Hepatic stellate cell (primary cell): ENCODE measurements at places on chromosomes 3 and 15.
A peak's percentile ranks its signal among the peaks of the same experiment; 100 is the strongest.

DNA sequence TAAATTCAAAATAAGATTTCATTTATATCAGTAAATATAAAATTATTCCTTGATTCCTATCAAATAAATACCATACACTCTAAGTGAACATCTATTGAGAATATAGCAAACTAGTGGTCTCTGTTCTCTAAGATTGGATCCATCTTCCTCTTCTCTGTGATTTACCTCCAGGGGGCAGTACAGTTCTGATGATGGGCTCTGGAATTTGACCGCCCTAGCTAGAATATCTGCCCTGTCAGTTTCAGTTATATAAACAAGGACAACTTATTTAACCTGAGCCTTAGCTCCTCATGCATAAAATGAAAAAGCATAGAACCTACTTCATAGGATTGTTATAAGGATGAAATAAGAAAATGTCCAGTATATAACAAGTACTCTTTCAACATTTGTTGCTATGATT is 171.1 kb upstream of the CCDC54 start:
- DNase-seq, result no peak

DNA sequence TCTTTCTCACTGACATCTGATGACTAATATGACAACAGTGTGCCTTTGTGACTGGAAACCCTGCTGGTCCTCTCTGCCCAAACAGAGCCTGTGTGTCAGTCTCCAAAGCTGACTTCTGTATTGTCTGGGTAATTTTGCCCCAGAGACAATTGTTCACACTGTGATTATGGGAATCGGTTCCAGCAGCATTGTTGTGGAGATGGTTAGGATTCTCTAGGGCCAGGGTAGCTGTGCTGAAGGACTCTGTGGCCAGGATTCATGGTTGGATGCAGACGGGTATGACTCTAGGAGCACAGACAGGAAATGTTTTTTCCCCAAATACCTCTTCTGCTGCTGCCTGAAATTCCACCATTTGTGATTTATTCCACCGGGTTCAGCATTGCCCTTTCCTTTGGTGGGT is 57.5 kb upstream of the ITGA11 start:
- DNase-seq, result no peak

DNA sequence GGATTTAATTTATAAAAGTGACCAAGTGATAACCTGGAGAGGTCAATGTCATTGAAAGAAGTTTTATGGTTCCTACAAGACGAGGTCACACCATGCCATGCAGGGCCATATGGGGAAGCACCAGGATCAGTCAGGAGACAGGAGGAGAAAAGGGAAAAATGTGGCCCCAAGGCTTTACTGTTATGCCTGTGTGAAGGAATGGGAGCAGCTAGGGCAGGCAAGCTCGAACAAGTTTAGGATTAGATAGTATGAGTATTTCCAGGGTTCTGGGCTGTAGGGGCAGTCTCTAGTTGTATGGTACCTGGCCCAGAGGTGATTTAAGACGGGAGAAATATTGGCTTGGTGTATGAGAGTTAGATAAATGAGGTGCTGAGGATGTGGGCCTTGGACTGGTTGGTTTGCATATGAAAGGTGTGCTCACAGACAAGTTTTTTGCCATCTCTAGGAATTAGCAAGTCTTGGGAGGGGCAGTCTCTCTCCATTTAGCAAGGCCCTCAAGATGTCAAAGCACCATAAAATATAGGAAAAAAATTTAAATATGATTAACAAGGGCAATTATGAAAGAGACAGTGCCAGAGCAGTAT is 36.3 kb upstream of the DCLK3 start:
- DNase-seq, result no peak

GRCh38 chr15:76384409-76384808 is 47.8 kb downstream of the ISL2 start:
- DNase-seq, result no peak

DNA sequence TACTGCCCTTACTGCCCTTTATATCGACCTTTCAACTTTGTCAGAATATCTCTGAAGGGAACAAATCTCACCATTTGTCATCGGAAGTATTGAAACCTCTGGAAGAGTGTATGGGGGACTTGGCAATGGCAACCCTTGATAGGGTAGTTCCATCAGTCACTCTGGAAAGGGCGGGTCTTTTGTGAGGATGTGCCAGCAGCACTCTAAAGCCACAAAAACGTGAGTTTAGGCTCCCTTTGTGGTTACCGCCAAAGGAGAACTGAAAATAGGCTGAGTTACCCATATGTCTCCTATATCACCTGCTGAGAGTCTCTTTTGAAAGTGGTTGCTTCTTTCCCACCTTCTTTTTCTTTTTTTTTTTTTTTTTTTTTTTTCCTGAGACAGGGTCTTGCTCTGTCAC is 296.8 kb upstream of the CHRM5 start:
- DNase-seq, result no peak

DNA sequence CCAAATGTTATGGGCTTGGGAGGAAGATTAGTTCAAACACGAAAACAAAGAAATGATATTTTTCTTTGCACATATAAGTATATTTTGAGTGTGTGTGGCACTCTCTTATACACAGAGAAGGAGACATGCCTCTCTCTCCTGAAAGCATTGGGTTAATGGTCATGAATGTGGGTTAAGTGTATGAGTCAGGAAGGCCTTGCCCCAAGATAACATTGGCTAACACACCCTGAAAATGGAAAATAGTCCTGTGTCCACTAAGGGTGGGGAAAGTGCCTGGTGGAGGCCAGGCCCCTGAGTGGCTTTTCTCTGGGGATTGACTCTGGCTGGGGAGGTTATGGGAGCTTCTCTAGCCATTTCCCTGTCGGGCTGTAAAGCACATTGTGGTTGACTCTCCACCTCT is 332.7 kb upstream of the ONECUT1 start:
- no peak for DNase-seq

GRCh38 chr3:179544981-179545645 is 17.6 kb upstream of the ACTL6A start:
- no peak for DNase-seq

DNA sequence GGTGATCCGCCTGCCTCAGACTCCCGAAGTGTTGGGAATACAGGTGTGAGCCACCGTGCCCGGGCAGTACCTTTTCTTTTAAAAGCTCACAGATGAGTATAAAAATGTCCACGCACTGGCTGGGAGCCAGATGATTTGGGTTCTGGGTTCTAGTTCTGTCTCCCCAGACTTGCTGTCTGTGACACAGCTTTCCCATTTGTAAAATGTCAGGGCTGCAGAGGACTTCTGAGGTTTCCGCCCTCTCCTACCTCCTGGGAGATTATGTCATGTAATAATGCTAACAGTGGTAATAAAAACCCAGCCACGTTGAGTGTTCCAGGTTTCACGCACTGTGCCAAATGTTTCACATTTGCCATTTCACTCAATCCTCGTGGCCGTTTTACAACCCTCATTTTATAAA is 1.3 kb upstream of the PPP4R2 start:
- no peak for DNase-seq

DNA sequence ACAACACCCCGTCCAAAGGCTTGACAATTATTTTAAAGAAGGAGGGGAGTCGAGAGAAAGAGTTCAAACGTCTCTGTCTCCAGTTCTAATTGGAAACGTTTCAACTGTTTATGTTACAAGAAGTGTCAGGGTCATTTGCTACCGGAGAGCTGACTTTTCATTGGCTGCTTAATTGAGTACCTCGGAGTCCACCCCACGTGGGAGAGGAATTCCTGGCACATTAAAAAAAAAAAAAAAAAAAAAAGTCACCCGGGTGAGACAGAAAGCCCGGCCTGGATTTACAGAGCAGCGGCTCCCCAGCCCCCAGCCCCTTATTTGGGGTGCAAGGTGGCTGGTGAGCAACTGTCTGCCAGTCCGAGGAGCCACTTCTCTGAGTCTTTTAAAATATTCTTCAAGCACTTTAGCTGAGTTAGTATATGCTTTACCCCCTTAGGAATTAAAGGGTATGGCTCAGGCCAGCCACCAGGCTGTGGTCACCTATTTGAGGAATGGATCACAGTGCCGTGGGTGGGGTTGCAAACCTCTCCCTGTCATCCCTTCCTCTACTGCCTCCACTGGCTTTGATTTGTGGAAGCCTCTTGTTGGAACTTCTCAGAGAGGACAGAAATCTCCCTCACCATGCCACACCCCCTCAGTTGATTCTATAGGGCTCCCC is 3.9 kb upstream of the TLE3 start:
- peak; percentile 76 for DNase-seq

DNA sequence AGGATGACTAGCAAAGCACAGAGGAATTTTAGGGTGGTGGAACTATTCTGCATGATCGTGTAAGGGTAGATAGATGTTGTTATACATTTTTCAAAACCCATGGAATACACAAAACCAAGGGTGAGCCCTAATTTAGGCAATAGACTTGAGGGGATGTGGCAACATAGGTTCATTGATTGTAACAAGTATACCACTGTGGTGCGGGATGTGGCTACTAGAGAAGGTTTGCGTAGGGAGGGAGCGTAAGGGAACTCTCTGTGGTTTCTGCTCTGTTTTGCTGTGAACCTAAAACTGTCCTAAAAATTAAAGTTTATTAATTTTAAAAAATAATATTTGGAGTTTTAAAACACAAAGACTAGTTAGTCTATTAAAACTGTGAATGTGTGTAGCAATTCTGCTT is 202.8 kb downstream of the PLCL2 start:
- no peak for DNase-seq

DNA sequence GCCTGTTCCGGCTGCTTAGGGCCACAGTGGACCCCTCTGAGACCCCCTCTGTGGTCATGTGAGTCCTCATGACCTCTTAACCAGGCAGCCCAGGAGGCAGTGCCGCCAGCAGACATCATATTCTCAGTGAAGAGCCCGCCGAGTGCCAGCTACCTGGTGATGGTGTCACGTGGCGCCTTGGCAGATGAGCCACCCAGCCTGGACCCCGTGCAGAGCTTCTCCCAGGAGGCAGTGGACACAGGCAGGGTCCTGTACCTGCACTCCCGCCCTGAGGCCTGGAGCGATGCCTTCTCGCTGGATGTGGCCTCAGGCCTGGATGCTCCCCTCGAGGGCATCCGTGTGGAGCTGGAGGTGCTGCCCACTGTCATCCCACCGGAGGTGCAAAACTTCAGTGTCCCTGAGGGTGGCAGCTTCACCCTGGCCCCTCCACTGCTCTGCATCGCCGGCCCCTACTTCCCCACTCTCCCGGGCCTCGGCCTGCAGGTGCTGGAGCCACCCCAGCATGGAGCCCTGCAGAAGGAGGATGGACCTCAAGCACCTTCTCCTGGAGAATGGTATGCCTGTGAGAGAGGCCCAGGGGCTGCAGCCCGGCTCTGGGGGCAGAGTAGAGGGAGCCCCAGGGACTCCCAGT is 176.1 kb downstream of the TBC1D2B start:
- DNase-seq, result no peak

GRCh38 chr3:42790714-42791229 is 13.5 kb downstream of the HIGD1A start:
- DNase-seq, result no peak

DNA sequence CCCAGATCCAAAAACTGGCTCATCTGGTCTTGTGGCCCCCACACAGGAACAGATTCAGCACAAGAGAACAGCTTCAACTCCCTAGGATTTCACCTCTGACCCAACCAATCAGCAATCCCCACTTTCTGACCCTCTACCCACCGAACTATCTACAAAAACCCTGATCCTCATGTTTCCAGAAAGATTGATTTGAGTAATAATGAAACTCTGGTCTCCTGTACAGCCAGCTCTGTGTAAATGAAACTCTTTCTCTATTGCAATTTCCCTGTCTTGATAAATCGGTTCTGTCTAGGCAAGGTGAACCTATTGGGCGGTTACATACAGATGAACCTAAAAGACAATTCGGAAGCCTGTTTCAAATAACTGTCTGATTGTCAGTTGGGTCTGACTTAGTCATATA is 847.6 kb upstream of the ALCAM start:
- DNase-seq, result no peak

DNA sequence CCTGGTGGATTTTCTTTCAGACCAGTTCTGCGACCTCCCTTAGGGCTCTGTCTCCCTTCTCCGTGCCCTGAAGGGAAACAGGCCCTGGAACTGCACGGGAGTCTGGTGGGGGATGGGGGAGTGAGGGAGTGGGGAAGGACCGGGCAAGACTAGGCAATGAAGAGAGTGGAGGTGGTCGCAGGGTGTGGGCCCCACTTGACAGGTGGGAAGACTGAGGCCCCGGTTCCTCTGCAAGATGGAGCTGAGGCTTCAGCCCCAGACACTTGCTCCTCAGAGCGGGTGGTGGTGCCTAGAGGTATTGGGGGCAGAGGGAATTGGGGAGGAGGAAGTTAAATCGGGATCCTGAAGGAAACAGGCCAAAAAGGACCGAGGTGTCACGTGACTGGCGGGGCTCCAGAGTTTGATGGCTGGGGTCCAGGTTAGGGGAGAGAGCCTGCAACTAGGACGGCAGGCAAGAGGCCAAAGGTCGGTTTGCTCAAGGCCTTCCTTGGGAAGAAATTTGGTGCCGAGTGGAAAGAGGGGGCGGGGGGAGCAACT is 597 bp upstream of the CAMK1 start:
- no peak for DNase-seq

- no peak for DNase-seq
These were observed 1.9 kb downstream of the ARHGAP31 start for GRCh38 chr3:119295816-119296726.

DNA sequence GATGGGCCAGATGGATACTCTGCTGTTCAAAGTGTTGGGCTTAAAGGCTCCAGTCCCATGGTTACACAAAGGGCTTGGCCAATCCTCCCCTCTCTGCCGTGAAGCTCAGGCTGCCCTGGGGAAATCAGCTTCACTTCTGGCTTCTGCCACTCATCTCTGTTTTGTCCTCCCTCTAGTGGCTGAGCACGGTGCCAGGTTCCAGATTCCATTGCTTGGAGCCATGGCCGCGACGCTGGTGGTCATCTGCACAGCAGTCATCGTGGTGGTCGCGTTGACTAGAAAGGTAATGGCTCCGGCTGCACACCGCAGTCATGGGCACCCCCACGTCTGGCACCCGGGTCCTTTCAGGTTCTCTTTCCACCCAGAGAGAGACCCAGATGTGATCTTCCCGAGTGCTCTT is 5.6 kb downstream of the TIGIT start:
- DNase-seq, result peak; percentile 34

DNA sequence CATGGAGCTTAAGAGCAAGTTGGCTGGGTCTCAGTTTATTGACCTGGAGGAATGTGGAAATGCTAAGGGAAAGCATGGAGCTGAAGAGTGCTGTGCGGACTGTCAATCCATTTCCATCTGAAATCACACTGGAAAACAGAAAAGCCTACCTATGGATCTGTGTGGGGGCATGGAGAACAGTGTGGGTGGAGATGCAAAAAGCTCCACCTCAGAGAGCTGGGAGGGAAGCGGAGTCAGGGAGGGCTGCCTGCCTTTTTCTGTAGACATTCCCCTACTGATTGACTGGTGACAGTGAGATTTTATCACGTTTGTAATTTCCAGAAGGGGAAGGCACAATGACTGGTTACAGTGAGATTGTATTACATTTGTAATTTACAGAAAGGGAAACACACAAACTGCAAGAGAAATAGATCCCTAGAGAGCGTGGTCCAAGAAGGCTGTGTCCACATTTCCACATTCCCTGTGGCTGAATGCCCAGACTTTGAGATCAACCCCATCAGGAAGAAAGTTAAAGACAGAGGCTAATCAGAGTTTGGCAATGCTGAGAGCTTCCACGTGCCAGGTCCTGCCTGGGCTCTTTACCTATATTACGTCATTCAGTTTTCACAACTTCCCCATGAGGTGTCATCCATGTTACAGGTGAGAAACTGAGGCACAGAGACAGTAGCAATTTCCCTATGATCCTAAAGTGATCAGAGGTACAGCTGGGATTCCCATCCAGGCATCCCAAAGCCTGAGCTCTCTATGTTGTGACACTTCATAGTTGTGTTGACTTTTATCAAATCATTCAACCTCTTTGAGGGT is 67.7 kb upstream of the NSMCE3 start:
- no peak for DNase-seq

GRCh38 chr3:136734382-136735070 is 17.7 kb downstream of the STAG1 start:
- no peak for DNase-seq
